ENCODE measurements at places on chromosomes 12 and 14.

DNA sequence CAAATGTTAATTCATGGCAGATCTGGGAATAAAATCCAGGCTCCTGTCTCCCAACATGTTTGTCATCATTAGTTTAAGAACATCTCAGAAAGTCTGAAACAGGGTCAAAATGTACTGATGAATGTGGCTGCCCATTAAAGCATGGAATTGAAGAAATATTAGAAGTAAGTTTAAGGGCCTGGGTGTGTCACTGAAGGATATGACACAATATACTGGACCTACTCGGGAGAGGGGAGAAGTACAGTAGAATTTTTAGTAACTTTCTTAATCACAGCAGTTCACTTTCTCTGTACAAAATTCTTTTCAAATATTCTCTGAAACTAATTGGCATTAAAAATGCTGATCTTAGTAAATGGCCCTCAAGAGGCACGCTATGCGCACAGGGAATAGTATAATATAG is 185.5 kb downstream of the ETV6 start:
- no peak for DNase-seq

GRCh38 chr12:68269779-68270178 is 16.4 kb upstream of the IL22 start:
- no peak for DNase-seq

DNA sequence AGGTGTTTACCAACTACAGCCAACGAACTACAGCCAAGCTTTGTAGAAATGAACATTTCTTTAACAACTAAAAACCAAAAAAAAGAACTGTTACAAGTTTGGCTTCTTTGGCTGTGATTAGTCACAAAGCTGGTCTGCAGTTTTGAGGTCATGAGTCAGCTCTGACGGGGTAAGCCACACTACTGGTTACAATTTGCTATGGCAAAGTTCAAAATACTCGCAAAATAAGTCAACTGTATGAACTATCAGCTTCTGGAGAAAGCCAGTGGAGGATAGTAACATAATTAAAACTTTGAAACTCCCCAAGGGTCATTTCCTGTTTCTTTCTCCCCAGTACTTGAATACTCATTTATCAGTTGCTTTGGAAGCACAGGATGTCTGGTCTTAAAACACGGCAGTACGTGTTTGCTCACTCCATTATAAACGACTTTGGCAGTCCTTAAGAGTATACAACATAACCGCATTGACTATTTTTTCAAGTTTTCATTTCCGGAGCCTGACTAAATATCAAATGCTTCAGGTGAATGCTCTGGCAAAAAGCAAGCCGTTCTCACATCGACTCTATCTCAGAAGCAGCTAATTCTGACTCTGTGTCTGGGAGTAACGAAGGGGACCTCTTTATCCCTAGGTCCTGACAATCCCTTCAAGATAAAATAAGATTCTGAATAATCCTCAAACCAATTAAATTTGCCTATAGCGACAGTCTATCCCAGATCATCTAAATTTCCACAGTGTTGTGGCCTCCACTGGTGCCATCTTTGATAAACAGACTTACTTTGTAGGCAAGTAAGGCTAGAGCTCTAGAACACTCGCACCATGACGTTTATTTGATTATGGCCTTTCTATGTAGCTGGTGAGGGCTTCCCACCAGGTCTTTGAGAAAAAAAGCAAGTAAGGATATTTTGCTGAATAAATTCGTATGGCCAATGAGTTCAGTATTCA is 10.6 kb downstream of the PHLDA1 start:
- peak; percentile 96 for DNase-seq

- peak; percentile 62 for DNase-seq
Measured at GRCh38 chr14:23171222-23171975, 12.1 kb downstream of the SLC7A8 start.

DNA sequence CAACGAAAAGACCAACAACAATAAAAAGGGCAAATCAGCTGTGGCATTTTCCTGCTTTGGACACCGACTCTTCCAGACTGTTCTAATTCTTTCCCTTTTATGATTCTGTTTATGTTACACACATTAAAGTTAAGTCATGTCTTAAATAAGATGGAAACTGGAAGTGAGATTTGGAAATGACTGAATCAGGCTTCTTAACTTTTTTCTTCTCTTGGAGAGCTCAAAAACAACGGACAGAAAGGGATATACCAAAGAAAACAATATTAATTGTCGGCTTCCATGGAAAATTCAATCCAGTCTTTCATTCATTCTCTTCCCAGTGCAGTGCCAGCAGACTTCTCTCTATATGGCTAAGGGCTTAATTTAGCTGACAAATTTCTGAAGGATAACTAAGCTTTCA is 214.9 kb upstream of the DDHD1 start:
- DNase-seq = no peak

DNA sequence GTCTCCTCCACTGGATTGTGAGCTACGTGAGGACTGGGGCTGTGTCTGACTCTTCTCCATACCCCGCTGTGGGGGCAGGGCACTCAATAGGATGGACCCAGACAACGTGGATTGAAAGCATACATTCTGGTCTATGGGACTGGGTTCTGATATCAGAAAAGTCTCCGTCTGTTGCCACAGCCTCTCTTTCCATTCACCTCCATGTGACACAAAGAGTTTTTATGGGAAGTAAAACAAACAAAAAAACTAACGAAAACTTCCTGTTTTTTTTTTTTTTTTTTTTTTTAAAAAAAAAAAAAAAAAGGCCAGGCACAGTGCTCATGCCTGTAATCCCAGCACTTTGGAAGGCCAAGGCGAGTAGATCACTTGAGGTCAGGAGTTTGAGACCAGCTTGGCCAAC is 44.7 kb downstream of the SLC8A3 start:
- no peak for DNase-seq

DNA sequence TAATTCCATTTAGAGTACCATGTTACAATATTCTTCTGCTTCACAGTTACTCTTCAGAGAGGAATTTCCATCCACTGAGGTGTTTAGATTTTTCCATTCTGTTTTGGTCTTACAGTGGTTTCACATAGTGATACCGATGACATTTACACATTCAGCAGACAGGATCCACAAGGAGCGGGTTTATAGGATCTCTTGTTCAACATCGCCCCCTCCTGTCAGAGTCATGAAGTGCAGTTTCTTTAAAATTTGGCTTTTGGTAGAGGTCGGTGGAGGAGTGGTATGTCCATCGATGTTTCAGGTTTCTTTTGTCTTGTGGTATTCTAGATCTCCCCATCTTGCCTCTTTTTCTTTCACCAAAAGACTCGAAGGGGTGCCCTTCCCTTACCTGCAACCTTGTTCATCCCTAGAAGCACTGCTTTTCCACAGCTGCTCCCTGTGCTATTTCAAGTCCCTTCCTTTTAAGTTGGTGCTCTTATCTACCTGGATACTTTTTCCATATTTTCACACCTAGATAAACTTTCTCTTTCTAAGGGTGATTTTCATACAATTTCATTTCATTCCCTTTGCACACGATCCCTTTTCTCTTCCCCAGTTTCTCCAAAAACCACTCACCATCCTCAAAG is 181.3 kb downstream of the ITPR2 start:
- no peak for DNase-seq

DNA sequence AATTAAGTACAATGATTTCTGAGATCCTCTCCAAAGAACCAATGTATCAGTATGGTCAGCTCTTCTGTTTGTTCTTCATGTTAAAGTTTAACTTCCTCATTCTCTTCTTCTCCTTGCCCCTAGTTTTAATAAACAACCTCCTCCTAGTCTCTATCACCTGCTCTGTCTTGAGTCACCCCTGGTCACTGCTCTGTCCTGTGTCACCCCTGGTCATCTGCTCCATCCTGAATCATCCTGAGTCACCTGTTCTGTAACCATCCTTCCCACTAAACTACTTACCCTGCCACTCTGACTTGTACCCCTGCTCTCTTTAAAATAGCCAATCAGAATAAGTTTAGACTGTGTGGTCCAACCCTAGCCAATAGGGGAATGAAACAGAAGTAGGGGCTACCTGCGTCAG is 100.5 kb downstream of the ALG10B start:
- DNase-seq = no peak

DNA sequence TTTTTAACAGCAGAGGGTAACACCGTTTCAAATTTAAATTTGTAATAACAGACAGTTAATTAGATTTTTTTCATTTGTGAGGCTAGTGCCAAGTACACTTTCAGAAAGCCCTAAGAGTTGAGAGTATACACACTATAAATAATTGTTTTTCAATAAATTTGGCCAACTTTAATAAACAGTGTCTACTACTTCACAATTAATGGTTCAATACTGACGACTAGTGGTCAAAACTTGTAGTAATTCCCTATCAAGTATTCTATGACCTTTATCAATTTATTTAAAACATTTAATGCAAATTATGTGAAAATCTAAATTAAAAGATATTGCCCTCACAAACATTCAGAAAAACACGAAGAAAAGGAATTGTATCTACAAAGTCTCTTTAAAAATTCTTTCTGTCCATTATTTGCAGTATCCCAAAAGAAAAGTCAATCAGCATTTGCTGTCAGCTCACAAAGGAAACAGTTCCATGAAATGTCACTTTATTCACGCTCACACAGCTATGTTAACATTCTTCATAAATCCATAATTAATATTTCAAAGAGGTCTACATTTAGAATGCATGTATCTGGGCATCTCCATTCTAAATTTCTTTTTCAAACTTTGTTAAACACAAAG is 91.2 kb downstream of the CEP128 start:
- peak; percentile 7 for DNase-seq

DNA sequence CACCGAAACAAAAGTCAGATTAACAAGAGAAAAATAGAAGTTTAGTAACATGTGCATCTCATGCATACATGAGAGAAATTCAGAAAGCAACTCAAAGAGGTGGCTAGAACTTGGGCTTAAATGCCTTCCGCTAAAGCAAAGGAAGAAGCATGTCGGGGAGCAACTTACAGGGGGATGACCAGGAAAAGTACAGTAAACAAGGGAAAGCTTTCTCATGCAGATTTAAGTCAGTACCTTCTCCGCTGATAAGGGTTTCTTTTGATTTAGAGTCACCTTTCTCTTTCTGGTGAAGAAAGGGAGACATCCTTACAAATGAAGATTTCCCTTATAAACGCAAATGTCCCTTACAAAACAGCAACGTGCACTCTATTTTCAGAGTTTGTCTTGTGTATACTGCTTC is 6.0 kb upstream of the RNASE6 start:
- DNase-seq = no peak

DNA sequence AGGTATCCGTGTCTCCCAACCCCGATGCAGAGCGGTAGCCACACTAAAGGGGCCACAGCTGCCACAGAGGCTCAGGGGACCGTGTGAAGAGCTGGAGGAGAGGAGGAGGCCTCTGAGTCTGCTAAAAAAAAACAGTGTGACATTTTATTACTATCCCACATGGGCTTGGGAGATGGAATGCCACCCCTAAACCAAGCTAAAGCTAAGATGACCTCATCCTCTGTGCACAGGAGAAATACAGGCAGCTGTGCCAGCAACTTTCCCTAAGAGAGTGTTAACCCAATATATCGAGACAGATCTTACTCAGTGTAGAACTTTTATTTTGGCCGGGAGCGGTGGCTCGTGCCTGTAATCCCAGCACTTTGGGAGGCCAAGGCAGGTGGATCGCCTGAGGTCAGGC is 18.0 kb downstream of the BCL2L14 start:
- DNase-seq = no peak

GRCh38 chr14:46840944-46841720 is 189.6 kb upstream of the RPL10L start:
- no peak for DNase-seq

GRCh38 chr12:83388551-83388950 is 701.8 kb downstream of the TMTC2 start:
- no peak for DNase-seq

All from AG09309 (cell line).